ENCODE measurements at places on chromosomes 2 and 18.
A peak's percentile ranks its signal among the peaks of the same experiment; 100 is the strongest.

DNA sequence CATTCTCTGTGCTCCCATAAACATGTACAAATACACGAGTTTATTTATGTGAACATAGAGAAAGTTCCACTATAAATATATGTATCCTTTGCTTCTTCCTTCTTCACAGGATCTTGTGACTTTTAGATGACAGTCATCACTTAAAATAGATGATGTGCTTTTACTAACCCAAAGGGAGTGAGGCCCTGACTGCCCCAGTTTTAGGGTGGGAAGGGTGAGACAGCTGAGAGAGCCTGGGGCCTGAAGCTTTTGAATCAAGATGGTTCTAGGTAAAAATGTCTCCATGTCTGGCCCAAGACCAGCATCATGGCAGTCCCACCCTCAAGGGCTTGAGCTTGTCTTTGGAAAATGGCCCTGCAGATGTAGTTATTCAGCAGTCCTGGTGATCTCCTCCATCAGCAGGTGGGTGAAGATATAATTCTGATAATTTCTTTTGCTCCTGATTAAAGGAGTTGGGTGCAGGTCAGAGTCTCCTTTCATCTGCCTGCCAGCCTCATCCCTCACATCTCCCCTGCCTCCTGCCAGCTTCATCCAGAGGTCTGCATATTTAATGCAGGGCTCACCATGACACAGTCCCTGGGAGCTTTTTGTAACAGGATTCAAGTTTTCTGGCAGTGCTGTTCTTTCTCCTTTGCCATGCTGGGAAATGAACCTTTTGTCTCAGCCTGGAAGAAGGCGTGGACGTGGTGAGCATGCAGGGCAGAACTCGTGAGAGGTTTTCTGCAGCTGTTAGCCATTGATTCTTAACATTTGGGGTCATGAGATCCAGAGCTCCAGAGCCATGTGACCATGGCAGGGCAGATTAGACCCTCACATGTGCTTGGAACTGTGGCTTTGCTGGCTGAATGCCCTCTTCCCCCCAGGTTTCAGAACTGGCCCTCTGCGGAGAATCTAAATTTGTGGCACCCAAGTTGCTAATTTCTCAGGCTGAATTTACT is 2.7 kb downstream of the HRH4 start:
- no peak for DNase-seq

DNA sequence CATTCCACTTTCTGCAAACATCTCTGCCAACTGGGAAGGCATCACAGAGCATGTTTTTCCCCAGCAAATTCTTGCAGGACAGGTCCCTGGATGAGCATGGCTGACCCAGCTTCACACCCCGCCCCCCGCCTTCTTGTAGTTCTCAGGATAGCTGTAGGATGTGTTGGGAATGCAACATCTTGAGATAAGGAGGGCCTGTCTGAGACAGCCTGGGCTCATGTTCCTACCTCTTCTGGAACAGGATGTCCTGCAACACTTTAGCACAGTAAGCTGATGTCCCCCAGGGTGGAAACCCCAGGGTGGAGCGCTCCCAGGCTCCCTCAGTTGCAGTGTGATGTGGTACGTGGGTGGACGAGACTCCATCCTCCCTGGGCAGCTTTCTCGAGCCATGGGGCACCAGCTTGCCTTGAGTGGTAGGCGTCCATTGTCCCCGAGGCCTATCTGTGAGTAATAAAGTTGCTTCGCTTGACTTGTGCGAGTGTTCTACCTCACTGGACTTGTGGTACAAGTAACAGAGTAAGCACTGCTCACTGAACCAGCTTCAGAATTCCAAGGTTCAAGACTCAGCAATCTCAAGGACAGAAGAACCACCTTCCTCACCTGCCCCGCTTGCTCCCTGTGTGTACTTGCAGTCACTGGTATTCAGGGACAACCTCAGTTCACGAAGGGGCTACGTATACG is 48.6 kb downstream of the EMX1 start:
- no peak for DNase-seq

GRCh38 chr18:74604361-74604760 is 6.7 kb downstream of the ZNF407 start:
- DNase-seq: no peak

DNA sequence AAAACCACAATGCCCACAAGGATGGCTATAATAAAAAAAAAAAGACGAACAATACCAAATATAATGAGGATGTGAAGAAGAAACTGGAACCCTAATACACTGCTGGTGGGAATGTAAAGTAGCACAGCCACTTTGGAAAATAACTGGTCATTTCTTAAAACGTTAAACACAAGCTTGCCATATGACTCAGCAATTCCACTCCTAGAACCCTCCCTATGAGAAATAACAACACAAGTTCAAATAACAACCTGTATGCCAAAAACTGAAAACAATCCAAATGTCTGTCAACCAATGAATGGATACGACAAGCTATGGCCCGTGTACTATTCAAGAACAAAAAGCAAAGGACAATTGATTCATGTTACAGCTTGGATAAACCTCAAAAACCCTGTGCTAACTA is 7.0 kb upstream of the ALPK2 start:
- DNase-seq: no peak

- DNase-seq: no peak
Measured at GRCh38 chr18:42417189-42417588, 462.2 kb downstream of the PIK3C3 start.

GRCh38 chr2:29715655-29716054 is 205.7 kb downstream of the ALK start:
- DNase-seq: no peak

DNA sequence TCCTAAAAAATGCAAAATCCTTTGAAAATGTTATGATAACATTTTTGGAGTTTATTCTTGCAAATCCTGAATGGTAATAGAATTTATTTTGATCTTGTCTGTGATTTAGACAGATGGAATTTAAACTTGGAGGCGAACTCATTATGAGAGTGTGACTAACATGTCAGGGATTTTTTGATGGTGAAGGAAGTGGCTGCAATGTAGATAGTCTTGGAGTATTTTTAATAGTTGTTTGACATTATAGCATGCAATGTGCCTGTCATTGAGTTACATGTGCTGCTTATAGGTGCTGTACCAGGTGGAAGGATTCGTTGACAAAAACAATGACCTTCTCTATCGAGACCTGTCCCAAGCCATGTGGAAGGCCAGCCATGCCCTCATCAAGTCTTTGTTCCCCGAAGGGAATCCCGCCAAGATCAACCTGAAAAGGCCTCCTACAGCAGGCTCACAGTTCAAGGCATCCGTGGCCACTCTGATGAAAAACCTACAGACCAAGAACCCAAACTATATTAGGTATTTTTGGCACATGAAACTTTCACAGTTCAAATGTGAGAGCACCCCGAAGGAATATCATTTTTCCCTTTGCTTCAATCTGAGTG is 141.8 kb downstream of the MYO1B start:
- no peak for DNase-seq

- DNase-seq: no peak
Measured at GRCh38 chr2:100214265-100214971, 72.0 kb upstream of the AFF3 start.

- no peak for DNase-seq
Measured at GRCh38 chr2:19378939-19379338, 20.5 kb upstream of the OSR1 start.

DNA sequence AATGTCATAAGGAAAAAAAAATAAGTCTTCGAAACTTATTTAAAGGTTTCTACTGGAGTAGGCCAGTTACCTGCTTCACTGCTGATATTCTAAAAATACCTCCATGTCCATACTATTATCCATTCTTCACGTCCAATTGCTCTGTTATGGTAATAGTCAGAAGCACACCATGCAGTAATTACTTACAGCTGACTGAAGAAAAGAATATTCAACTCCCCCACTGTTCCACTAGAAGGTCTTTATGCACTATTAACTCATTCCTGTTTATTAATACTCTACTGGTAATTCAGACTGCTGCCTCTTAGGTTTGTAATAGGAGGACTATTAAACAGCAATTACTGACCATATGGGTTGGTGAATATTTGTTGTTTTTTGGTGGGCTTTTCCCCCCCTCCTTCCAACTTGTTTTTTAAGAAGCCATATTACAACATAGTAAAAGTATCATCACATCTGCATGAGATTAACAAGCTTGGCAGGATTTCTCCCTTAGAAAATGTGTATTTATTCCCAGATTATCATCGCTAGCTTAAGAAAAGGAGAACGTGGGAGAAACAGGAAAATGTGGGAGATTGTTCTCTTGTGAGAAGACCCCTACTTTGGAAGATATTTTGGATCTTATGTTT is 806.4 kb upstream of the FANCL start:
- no peak for DNase-seq

- no peak for DNase-seq
Measured at GRCh38 chr2:202604699-202605098, 30.1 kb upstream of the FAM117B start.

- peak; percentile 42 for DNase-seq
Measured at GRCh38 chr18:9097349-9097748, 5.2 kb upstream of the NDUFV2 start.

- DNase-seq: no peak
Measured at GRCh38 chr2:62176801-62177200, 19.1 kb upstream of the B3GNT2 start.

- DNase-seq: no peak
Measured at GRCh38 chr18:74268933-74269620, 22.7 kb downstream of the CYB5A start.

GRCh38 chr2:95165030-95165370 is 609 bp upstream of the ZNF2 start:
- DNase-seq: no peak

DNA sequence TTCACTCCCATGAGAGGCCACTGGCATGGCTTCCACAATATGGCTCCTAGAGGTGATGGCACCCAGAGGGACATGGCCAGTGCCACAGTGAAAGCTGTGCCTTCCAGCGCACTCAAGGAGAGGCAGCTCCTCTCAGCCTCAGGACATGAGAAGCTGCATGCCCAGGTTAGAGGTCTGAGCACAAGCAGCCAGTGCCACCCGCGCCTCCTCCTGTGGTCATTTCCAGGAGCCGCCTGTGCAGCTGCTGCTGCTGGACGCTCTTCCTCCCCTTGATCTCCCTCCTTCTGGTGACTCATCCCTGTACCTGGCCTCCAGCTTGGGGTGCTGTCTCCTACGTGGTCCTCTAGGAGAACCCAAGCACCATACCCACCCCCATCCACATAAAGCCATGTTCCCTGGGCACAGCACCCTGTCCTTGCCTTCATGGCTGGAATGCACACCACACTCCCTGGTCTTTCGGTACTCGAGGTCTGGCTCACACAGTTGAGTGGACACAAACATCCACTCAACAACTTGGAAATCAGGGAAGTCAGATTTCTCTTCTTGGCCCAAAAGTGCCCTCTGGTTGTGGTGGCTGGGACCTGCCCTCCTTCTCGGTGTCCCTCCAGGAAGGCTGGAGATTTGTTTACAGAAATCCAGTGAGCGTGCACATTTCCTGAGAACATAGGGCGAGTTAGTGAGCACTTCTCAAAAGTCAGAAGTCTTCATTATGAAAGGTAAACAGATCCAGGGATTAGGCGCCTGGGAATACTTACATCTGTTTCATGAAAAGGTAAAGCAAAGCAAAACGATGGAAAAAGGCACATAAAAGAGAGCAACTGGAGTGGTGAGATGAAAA is 96.7 kb downstream of the EIPR1 start:
- DNase-seq: no peak

GRCh38 chr2:202133909-202134265 is 60.8 kb downstream of the KIAA2012 start:
- DNase-seq: no peak

DNA sequence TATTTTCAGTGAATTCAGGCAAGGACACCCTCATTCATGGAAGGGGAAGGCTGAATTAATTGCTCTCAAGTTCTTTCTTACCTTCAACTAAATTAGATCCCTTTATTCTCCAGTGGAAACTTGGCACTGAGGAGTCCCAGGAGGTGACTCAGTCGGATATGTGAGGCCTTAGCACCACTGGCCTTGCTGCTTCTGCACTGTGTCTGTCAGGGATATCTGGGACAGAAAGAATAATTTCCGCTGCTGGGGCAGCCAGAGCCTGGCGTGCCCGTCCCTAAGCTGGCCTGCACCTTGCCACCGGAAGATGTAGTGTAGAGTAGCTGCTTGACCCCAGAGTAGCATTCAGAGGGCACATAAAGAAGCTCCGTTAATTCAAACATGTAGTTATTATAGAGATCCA is 53.4 kb downstream of the LIMS1 start:
- DNase-seq: no peak

GRCh38 chr18:30763902-30764350 is 278.6 kb downstream of the DSC3 start:
- no peak for DNase-seq

DNA sequence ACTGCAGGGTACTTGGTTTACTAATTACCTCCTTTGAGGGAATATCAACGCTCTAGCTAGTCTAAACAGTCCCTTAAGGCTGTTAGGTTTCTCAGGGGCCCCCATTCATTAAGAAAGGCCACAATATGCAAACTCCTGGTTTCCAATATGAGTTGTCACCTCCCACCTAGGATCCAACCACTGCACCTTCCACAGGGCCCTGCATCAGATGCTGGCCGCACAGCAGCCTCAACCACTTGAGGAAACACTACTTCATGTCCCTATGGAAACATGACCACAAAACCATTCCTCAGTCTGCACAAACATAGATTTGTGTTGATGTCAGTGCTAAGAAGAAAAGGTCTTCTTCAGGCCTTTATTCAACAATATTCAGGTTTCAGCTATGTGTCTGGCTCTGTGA is 40.9 kb downstream of the STAT4 start:
- peak; percentile 56 for DNase-seq

- DNase-seq: no peak
Measured at GRCh38 chr18:63514888-63515678, 27.1 kb upstream of the SERPINB12 start.

DNA sequence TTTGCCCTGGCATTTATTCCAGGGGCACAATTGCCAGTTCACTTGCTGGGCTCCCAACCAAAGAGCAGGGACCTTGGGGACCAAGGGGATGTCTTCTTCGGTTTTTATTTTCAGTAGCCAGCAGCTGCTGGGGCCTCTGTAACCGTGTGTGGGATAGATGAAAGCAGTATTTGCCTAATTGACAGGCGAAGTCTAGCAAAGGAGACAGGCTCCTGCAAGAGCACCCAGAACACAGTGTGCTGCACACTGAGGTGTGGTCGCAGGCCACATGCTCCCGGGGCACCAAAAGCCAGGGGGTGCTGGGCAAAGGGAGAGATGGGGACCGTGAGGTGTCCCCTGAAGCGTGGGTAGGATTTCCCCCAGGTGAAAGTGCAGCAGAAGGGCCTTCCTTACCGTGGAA is 5.3 kb downstream of the SAG start:
- no peak for DNase-seq

- no peak for DNase-seq
Measured at GRCh38 chr2:3956892-3957291, 253.5 kb downstream of the DCDC2C start.

GRCh38 chr18:27901424-27902226 is 275.3 kb downstream of the CDH2 start:
- no peak for DNase-seq

DNA sequence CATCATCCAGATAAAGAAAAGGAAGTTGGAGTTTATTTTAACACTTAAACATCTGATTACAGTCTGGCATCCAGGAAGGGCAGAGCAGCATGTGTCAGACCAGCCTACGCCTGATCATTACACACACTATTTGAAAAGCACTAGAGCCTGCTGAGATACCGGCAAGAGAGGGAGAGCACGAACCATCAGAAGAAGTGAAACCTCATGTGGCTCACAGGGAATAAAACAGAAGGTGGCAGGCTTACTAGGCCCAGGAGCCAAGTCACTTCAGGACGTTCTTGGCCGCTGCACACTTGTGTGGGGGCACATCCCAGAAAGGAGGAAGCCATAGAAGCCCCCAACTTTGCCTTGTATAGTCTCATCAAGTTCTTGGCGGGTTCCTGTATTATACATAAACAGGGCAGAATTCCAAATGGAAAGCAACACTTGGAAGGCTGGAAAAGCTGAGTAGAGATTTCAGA is 105.5 kb downstream of the UGGT1 start:
- peak; percentile 35 for DNase-seq

- DNase-seq: no peak
Measured at GRCh38 chr2:68256093-68256450, 3.7 kb upstream of the PPP3R1 start.
